ENCODE measurements at places on chromosomes 12 and 14.

DNA sequence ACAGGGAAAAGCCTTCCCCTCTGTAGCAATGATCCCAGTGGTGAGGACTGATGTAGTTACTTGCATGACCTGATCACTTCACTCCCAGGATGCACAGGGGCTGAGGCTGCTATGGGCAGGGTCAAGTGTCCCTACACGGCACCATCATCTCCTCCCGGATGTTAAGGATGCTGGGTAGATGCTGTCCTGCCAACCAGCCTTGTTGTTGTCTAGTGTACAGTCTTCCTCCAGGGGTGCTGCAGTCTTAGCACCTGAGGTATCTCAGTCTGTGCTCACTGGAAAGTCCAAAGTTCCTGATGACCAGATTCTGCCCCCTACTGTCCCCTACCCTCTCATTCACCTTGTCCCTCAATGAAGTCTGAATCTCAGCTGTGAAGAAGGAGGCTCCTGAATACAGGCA is 20.1 kb downstream of the CPM start:
- no peak for DNase-seq

- DNase-seq, result no peak
Measured at GRCh38 chr12:105705765-105706164, 375.3 kb downstream of the C12orf75 start.

GRCh38 chr12:49819786-49820185 is 8.4 kb downstream of the NCKAP5L start:
- DNase-seq, result no peak

- DNase-seq, result no peak
Measured at GRCh38 chr12:127861406-127861805, 405.6 kb upstream of the TMEM132C start.

- DNase-seq, result no peak
Measured at GRCh38 chr12:93798279-93799151, 121.3 kb downstream of the CRADD start.

- DNase-seq, result no peak
Measured at GRCh38 chr12:31508436-31509150, 82.3 kb downstream of the DENND5B start.

- DNase-seq, result no peak
Measured at GRCh38 chr12:56723889-56724700, 1.0 kb downstream of the NACA start.

DNA sequence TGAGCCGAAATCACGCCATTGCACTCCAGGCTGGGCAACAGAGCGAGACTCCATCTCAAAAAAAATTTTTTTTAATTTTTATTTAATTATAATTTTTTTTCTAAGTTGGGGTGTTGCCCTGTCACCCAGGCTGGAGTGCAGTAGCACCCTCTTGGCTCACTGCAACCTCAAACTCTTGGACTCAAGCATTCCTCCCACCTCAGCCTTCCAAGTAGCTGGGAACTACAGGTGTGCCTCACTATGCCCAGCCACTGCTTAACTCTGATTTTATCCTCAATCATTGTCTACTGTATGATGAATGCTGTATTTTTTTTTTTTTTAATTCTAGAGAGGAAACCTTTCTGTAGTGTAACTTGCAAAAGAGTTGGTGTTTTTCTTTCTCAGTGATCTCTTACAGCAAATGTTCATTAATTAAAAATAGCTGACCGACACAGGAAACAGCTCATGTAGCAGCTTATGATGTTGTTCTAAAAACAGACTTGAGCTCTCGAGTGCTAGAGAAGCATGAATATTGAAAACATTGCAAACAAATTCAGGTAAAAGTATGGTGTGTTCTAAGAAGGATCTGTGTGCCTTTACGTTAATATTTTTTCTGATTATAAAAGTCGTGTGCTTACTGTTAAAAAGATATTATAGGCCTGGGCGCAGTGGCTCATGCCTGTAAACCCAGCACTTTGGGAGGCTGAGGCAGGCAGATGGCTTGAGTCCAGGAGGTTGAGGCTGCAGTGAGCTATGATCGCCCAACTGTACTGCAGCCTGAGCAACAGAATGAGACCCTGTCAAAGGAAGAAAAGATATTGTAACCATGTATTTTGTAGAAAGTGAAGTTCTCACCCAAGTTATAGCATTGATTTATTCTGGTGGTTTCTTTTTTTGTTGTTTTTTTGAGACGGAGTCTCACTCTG is 68.9 kb downstream of the FGD4 start:
- no peak for DNase-seq

GRCh38 chr14:102507857-102508312 is 1.7 kb downstream of the ANKRD9 start:
- no peak for DNase-seq

DNA sequence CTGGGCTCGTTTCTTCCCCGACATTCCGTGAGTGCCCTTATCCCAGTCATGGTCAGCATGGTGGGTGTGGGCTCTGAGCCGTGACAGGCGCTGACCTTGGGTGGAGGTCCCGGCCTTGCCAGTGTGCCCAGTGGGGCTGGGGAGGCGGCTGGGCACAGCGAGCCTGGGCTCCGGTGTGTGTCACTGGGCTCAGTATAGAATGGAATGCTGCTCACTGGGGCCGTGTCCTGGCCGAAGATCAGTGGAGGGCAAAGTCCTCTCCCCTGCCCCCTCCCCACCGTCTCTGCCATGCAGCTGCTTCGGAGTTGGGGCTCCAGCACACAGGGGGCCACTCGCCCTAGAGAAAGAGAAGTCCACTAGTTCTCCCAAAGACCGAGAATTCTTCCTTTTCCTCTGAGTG is 164.4 kb downstream of the TSPAN9 start:
- DNase-seq, result no peak

DNA sequence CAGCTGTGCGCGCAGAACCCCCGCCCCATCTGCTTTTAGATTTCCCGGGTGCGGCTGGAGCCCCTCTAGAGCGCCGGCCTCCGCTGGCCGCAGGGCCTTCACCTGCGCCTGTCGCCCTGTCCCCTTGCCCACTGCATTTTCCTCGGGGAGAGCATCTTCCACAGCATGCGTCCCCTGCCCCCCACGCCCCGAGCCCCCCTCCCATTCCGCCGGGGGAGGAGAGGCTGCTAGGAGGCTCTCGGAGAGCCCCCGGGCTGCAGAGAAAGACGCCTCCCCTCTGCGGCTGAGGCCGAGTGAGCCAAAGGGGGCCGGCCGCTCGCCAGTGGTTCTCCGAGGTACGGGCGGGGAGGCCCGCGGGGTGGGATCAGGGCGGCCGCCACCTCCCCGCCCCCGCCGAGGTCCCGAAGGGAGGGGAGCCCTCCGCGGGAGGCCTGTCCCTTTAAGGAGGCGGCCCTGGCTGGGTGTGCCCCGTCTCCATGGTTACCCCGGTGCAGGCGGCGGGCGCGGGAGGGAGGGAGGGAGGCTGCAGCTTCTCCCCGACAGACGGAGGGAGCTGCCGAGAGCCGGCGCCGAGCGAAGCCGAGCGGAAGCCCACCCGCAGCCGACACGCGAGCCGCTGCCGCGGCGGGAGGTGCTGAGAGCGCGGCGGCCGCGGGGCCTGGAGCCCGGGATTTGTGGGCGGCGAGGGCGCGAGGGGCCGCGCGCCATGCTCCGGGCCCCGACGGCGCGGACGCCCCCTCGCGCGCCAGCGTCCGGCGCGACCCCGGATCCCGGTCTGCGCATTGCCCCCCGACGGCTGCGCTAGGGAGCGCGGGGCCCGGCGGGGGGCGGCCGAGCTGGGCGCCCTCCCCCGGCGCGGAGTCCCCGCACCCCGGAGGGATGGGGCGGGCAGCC is at the start of gene KCNH3:
TSS of gene KCNH3 (plus strand) at position 521 of the 894 bp plus-strand sequence. CDS start 387 bp downstream, outside the sequence.
- peak; percentile 77 for DNase-seq

DNA sequence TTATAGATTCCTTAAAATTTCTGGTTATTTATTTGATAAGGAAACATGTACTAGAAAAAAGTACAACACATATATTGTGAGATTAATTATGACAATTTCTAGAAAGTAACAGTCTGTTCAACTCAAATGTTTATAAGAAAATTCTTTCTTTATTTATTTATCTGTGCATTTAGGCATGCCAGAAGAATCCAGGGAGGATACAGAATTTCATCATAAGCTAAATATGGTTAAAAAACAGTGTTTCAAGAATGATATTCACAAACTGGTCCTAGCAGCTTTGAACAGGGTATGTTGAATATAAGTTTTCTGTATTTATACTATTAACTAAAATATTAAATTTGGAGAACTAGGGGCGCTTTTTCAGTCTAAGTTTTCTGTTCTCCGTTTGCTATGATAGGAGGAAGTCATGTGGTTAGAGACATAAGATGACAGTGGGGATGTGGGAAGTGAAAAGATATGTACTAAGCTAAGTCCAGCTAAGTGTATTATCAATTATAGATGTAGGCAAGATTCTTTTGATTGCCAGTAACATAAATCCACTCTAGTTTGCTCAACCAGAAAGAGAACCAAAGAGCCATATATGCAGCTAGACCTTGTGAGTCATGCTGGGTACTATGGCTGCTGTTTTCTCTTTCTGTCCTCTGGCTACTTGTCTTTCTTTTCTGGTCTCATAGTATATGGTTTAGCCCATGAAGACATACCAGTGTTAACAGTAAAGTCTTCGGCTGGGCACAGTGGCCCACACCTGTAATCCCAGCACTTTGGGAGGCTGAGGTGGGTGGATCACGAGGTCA is 39.0 kb downstream of the LRRK2 start:
- DNase-seq, result no peak

DNA sequence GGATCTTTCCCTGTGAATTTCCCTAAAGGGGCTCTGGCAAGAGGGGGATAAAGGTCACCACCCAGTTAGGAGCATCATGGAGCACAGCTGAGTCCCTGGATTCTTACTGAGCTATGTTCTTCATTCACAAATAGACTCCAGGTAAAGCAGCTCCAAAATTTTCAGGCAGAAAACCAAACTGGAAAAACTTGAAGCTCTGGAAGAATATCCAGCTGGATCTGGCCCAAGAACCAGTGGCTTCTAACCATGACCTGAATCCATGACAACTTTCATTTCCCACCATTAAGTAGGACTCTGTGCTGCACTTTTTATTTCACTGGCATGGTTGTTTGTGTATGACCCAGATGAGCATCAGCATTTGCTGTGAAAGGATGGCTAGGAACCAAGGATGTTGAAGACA is 180.4 kb upstream of the FKBP4 start:
- no peak for DNase-seq

DNA sequence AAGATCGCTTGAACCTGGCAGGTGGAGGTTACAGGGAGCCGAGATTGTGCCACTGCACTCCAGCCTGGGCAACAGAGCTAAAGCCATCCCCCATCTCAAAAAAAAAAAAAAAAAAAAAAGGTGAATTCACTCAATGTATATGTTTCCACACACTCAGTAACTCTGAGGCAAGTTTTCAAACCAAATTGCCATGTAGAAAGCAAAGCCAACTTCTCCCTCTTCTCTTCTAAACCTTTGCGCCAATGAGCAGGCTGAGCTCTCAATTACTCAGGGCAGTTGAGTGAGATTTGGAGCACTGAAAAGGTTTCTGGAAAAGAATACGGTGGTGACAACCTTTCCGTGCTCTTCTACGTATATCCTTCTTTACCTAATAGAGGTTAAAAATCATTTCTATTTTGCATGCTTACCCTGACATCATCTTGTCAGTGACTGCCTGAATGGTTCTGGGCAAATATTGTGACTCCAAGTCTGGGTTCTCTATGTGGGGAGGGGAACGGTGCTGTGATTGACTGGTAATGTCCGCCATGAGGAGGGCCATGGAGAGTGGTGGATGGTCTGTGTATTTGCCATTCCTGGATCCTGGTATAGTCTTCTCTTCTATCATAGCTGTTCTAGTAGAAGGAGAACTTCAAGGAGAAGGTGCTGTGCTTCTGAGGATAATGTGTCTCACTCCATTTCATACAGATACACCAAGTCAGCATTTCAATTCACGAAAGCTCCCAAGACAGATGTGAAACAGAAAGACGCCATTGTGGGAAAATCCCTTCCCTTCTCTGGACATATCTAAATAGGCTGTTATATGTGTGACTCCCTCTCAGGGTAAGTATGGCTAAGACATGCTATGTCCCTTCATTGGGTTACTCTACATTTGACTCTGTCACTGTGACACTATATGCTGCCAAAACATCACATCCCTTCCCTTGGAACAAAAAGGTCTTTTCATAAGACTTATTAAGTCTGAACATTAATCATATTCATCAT is 46.2 kb upstream of the MED13L start:
- no peak for DNase-seq

DNA sequence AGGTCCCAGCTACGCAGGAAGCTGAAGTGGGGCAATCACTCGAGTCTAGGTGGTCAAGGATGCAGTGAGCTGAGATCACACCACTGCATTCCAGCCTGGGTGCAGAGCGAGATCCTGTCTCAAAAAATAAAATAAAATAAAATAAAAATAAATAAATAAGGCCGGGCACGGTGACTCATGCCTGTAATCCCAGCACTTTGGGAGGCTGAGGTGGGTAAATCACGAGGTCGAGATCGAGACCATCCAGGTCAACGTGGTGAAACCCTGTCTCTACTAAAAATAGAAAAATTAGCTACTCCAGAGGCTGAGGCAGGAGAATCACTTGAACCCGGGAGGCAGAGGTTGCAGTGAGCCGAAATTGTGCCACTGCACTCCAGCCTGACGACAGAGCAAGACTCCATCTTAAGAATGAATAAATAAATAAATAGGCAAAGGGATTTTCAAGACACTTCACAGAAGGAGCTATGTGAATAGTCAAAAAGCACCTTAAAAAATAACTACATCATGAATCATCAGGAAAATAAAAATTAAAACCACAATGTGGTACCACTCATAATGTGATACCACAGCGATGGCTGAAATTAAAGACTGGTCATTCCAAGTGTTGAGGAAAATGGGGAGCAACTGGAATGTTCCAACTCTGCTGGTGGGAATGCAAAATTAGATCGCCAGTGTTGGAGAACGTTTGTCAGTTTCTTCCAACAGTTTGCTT is 92.9 kb upstream of the TBX3 start:
- DNase-seq, result no peak

DNA sequence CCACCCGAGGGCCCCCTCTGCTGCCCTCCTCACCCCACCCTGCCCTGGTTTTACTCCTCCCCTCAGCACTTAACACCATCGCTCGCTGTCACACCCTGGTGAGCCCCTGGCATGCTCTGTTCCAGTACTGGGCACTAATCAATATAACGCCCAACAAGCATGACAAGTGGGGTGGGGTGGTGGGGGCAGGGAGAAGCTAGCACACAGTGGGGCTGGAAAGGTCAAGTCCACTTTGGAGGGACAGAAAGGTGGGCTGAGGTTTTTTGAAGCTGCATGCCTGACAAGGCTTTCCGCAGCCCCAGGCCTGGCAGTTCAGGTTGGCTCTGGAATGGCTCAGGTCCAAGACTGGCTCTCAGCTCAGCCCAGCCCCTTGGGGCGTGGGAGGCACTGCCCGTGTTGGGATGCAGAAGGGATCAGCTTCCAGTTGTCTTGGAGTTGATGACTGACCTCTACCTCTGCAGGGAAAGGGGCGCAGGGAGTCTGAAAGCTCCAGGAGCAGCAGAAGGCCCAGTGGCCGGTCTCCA is 34.1 kb downstream of the PLEKHG3 start:
- no peak for DNase-seq

DNA sequence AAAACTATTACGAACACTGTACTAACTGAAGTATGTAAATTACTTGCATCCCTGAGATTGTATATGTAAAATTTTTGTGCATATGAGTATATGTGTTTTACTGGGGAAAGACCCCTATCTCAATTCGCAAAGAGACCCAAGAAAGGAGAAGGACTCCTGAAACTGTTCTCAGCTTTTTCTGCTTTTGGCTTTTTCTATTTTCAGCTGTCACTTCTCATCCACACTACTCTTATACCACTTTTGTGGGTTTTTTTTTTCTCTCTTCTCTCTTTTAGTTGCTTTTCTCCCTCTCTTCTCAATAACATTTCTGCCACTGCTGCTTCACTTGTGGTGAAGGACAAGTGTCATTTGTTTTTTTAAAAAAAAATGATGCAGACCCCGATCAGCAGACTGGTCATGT is 39.8 kb downstream of the NIN start:
- no peak for DNase-seq

- no peak for DNase-seq
Measured at GRCh38 chr14:88388741-88389282, 3.4 kb downstream of the SPATA7 start.

Measured in stimulated activated CD4-positive, alpha-beta T cell treated with anti-CD3 and anti-CD28 coated beads, TNF-alpha, amount 100 ng/mL, for 4 hours (primary cell).